ENCODE measurements at places on chromosomes 1 and 21.

DNA sequence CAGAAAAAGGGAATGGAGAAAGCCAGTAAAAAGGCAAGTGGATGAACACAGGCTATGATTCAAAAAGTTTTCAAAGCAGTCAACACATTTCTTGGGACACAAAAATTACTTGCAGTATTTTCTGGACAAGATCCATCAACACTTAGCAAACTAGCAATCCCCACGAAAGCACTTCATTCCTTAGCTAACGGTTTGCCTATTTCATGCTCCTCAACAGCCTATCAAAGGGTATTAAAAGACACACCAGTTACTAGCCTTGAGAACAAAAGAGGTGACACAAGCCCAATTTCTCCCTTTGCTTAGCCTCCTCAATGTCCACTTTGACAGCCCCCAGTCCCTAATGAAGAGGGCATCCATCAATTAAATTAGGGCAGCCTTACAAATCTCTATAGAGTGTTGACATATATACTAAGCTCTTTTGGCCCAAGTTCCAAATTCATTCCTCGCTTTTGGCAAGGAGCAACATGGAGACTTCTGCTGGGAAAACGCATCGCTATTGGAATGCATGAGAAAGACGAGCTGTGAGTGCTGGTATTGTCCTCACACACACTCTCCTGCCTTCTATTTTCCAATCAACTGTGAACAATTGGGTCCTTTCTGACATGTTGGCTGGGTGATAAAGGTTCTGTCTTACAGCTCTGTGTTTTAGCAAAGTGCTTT, 180.0 kb downstream of the TNR start:
- no peak for DNase-seq

DNA sequence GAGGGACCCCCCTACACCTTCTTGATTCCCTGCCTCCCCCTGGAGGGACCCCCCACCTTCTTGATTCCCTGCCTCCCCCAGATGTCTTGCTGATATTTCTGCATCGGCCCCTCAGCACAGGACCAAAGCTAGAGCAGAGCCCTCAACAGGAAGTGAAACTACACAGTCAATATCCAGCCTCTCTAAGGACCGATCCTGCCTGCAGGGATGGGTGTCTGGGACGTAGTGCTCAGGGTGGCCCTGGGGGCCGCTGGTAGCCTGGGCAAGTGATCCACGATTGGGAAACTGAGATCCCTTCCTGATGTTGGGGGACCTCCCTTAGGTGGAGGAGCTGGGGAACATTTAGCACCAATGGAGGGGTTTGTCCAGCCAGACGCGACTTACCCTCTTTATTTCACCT, 3.9 kb upstream of the LEFTY2 start:
- no peak for DNase-seq

- DNase-seq, result no peak
These were observed 230.3 kb downstream of the C1orf94 start for GRCh38 chr1:34406833-34407539.

- no peak for DNase-seq
These were observed 29.2 kb downstream of the CDCA8 start for GRCh38 chr1:37721565-37721964.

DNA sequence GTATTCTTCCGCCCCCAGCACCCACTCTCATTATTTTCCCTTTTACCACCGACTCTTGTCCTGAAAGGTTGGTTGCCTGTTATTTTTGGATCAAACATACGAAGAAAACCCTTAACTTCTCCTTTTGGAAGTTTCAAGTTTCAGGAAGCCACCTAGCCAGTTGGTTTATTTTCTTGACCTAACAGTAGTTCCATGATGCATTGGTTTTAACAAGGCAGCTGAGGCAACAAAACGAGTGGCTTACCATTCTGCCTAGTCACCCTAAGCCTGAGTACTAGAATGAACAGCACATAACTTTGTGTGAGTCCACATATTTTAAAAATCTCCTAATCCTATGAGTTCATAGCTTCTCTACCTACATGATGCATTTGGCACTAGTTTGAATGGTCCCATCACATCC, 28.9 kb downstream of the OLFM3 start:
- no peak for DNase-seq
